ENCODE measurements at places on chromosomes 7 and 10. TPM values are rescaled to one million over a fixed set of nuclear protein-coding genes. Genes with fewer than 3 reads are reported as not detected.

OPN1SW gene
- total RNA-seq, result not detected

GPR22 gene
- not detected for total RNA-seq

EIF3A gene
- total RNA-seq, result 132 TPM

MLLT10 gene
- 52.9 TPM for total RNA-seq

PRKRIP1 gene
- 16.7 TPM for total RNA-seq

MYH16 gene
- not detected for total RNA-seq

HACD1 gene
- total RNA-seq, result 18.2 TPM

PTN gene
- total RNA-seq, result 35.4 TPM

All from smooth muscle cell of trachea (primary cell).